ENCODE measurements at places on chromosomes 1 and 21.

GRCh38 chr1:29396438-29397255 lies 160.3 kb downstream of the PTPRU start:
- no peak for DNase-seq

DNA sequence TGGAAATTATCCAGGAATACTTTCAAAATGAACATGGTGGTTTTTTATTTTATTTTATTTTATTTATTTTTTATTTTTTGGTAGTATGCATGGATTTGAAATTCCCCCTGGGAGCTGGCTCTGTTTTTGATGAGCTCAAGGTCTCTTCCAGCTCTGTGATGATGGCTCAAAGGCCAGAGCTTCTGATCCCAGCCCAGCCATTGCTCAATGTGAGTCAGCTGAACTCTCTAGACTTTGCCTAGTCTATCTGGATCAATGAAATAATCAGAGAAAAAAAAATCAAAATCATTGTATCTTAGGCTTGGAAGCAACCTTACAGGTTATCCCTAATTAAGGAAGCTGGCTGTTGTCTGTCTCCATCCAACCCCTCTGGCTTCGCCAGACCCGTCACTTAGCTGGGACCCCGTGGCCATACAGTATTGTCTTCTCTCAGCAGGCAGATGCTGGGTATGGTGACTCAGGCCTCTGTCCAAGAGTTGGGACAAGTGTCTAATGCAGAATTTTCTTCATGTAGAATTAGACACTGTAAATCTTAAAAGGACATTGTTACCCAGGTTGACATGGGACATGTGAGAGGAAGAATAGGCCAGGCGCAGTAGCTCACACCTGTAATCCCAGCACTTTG lies 90.2 kb upstream of the LPGAT1 start:
- DNase-seq: no peak

DNA sequence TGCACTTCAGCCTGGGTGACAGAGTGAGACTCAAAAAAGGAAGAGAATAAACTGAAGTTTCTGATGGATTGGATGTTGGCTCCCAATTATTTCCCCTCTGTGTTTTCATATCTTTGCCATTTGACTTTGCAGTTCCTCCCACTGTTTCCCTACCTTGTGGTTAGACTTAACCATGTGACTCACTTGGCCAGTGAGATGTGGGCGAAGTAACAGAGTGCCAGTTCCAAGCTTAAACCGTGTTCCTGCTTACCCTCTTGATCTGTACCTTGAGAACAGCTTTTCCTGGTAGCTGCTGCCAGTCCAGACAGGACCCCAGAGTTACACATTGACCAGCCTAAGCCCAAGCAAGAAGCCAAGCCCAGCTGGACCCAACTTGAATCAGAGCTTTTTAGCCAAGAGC lies 323.4 kb downstream of the LTN1 start:
- no peak for DNase-seq

DNA sequence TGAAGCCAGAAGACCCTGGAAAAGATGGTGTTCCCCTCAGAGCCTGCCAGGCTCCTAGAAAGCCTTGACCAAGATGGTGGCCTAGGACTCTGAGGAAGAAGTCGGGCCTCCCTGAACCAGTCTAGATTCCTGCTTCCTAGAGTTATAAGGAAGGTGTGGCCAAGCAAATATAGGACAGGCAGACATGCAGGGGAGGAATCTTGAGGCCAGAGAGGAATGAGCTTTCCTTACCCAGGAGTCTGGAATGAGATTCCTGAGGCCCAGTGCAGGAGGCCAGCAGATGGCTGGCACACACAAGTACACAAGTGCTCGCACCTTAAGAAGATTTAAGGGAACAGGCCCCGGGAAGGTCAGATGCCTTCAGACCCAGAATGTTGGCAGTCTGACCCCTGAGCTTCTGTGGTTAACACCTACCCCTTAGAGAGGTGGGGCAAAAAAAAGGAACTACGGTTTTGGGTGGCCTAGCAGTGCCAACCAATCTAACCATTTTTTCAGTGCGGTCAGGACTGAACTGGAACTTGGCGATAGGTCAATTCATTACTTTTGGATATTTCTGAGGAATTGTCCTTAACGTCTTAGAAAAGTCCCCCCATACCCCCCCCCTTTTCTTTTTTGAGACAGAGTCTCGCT lies 73.3 kb downstream of the MDM4 start:
- no peak for DNase-seq

- no peak for DNase-seq
Measured at GRCh38 chr1:245765230-245766000, 610.6 kb downstream of the KIF26B start.

DNA sequence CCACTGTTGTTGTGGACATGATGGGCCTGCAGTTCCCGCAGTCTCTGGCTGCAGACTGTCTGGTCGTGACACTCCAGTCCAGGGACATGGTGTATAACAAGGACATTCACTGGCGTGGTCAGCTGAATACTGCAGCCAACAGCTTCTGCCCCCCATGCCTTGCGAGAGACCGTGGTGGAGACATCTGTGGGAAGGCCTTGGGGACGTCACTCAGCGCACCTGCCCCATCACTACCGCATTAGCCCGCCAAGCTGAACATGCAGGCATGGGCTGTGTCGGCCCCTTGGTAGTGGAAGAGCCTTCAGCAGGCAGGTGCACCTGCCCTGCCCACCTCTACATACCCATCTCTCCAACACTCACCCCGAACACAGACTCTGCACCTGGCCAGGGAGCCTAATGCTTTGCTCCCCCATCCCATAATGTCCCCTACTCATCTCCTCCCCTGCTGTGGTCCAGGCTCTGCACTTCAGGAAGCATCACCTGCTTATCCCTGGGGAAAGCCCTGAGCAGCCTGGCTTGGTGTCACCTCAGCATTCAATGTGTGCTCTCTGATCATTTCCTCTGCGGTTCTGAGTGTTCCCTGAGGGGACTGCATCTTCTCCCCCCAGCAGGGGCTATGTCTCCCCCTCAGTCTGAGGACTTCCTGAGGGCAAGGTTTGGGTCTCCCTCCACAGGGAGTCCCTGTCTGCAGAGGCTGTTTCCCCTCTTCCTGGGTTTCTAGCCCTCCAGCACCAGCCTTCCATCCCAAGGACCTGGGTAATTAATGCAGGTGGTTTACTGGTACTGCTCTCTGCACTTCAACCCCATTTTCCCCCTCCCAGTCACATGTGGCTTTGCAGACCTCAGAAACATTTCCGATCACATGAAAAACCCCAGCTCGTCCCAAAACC lies 3.2 kb downstream of the PGLYRP4 start:
- DNase-seq: no peak

- no peak for DNase-seq
Measured at GRCh38 chr1:51416910-51417309, 86.5 kb upstream of the TTC39A start.

DNA sequence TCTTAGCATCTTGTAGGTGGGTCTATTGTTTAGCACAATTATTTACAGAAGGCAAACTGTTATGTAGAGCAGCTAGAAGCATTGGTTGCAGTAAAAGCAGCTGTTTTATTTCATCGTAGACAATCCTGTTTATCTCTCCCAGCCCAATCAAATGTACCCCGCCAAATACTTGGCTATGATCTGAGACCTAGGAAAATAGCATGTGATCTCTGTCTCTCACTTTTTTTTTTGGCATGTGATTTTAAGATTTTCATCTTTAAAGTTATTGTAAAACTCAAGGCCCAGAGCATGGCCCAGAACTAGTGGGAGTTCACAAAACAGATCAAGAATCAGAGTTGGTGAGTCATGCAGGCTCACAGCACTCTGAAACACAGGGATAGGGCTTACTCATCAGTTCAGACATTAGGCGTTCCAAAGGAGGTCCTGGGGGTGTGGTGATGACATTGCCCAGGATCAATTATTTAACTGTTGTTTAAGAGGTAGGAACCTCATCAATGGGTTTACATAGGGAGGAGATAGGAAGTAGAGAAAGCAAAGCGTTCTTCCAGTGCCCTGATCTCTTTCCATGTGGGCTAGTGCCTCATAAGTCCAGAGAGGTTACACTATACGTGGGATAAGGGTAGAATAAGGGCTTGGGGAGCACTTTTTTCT lies 40.2 kb downstream of the TBX19 start:
- no peak for DNase-seq

Data from activated CD8-positive, alpha-beta memory T cell treated with anti-CD3 and anti-CD28 coated beads for 1 hour (primary cell).